ENCODE measurements at places on chromosomes 5 and 9. TPM values are rescaled to one million over a fixed set of nuclear protein-coding genes. Genes with fewer than 3 reads are reported as not detected.

DNA sequence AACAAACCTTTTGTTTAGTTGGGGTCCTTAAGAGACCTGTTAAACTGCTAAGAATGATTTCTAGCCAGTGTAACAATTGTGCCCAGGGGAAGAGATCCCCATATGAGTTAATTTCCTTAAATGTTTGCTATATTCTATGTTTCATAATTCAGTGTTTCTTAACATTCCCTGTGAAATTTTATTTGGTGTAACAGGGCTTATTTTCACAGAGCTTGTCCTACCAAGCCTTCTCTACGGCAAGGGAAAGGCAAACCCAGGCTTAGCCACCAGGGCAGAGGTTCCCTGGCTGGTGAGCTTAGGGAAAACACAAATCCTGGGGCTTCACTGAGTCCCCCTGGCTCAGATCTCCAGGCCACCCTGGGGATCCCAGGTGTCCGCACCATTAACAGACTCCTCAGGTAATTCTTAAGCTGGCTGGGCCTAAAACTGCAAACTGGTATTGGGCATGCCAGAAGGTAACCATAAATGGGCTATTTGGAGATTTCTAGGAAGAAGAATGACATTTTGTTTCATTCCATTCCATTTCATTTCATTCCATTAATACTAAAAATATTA, 17.0 kb upstream of the LCP2 start:
- DNase-seq = no peak

DNA sequence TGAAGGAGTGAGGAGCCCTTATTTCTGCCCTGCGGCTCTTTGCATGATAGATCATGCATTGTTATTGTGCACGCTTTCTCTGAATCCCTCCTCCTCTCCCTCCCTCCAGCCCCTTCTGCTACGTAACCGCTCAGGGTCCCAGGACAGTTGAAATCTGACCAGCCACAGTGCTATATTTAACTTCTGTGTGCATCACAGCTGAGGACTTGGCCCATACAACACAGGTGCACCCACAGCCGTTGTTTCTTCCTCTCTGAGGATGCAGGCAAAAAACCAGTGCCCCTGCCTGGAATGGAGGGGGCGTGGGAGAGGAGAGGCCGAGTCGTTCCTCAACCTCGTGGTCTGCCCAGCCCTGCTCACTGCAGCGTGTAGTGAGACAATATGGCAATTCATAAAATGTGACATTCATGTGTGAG, 335.6 kb upstream of the CLINT1 start:
- DNase-seq = no peak

DNA sequence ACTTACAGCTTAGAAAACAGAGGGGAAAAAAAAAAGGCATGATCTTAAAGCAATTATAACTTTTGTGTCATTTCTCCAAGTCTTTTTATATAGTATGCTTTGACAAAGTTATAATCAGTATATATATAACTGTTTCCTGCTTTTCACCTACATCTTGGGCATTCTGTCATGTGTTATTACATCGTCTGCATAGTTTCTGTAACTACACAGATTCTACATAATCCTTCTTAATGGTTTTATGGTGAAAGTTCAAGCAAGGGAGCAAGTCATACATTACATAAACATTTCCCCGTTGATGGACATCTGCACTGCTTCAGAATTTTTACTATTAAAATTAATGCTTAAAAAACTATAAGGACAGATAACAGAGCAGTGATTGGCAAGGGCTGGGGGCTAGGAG, 12.1 kb downstream of the FEM1C start:
- DNase-seq = no peak

GRCh38 chr5:27062451-27062850, 24.1 kb upstream of the CDH9 start:
- DNase-seq = no peak

DNA sequence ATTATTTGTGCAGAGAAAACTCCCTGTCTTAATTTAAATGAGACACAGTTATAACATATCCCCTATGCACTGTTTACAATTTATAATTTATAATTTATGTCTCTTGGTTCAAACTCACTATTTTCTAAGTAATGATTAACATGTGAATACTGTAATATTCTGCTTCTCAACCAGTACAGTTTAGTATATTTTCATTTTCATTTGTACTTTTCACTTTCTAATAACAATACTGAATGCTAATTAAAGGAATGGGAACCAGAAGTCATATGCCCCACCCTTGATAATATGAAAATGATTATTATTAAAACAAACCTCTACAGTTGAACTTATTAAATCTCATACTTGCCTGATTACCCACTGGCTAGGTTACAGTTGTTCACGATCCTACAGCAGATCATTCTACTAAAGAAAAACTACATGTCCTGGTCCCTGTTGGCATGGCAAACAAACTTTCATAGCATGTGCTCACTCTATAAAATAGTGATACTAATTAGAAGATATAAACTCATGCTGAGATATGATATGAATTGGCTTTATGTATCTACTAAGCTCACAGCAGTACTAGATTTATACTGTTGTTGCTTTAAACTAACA, 66.4 kb downstream of the POU5F2 start:
- no peak for DNase-seq

- no peak for DNase-seq
Observed at GRCh38 chr5:159782197-159782994, 133.9 kb upstream of the ADRA1B start.

DNA sequence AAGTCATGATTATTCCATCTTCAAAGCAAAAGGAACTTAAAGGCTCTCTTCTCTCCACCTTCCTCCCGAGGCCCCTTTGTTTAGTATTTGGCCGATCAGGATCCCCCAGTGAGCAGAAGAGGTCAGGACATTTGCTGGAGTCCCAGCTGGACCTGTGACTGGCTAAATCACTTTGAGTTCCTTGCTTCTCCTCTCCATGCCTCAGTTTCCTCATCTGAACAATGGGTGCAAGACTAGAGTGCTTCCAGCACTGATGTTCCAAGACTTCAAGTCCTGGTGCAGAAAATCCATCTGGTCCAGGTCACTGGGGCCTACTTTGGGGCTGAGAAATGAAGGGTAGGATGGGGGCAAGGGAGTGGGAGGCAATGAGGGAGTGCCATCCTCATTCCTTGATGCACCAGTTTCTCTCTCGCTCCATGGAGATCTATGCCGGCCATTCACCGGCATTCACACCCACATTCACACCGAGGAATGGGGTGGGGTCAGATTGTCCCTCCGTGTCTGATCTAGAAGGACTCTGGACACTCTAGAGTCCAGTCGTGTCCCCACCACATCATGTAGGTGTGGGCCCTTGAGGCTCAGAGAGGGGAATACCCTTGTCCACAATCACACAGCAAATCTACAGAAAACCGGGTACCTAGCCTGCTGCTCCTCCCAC, 38.7 kb upstream of the IL17B start:
- DNase-seq = no peak

- DNase-seq = no peak
Observed at GRCh38 chr5:139925650-139926640, 117.2 kb downstream of the NRG2 start.

DNA sequence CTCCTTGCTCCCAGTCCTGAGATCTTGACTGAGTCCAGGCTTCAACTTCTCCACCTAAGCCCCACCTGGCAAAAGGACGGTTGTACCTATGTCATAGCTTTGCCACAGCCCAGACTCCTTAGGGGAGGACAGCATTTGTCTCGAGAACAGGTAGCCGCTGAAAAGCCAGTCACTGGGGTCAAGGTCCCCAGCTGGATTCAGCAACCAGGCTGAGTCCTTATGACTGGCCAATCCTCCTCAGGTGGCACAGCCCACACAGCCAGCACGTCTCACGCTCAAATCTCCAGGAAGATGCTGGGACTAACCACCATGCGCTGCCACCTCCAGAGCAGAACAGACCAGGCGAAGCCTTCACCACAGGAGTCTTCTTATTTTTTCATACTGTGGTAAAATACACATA, 27.9 kb upstream of the SMU1 start:
- DNase-seq = no peak

DNA sequence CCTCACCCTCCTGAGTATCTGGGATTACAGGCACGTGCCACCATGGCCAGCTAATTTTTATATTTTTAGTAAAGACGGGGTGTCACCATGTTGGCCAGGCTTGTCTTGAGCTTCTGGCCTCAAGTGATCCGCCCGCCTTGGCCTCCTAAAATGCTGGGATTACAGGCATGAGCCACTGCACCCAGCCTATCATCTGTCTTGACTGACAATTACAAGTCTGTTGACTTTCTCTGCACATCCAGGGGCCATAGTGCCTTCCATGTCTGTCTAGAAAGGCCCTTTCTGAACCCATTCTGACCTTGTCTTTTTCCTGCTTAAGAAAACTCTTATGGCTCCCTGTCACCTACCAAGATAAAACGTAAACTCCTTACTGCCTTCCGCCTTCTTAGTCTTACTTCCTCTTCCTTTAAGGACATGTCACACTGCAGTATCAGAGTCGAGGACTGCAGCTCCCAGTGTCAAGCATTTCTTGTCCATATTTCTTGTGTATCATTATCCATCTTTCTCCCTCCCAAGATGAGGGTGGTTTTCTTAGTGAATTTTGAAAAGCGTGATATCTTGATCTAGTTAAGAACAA, 49.9 kb upstream of the SHB start:
- no peak for DNase-seq

GRCh38 chr5:172213126-172213525, 19.2 kb downstream of the EFCAB9 start:
- DNase-seq = no peak

GRCh38 chr5:173410459-173411233, 82.4 kb upstream of the STC2 start:
- no peak for DNase-seq

GRCh38 chr9:79812507-79813257, 240.9 kb downstream of the TLE4 start:
- DNase-seq = no peak

DNA sequence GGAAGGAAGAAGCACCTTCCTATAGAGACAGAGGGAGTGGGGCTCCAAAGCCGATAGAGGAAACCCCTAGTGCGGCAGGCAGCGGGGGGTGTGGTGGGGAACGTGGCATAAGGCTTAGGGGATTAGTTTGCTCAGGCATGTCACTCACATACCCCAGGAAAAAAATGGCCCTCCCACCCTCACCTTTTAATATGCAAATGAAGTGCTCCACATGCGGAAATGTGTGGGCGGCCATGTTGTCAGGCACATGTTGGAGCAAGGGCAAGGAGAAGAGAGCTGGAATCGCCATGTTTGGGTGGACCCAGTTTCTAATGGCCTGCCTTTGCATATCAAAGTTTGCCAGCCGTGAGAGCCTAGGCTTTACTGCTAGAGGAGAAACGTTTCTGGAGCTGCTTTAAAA, 758.8 kb downstream of the NR2F1-AS1 start:
- no peak for DNase-seq

- DNase-seq = no peak
Observed at GRCh38 chr5:136023958-136024541, 4.7 kb upstream of the TGFBI start.

DNA sequence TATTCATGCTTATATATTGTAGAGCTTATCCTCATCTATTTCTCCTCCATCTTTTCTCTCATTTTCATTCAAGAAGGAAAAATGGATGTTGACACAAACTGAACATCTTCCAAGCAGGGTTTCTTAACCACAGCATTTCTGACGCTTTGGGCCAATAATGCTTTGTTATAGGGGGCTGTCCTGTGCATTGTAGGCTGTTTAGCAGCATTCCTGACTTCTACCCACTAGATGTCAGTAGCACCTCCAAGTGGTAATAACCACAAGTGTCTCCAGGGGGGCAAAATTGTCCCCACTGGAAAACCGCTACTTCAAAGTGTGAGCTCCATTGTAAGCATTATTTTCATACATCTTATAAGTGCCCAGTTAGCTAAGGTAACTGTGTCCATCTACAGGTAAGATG, 2.6 kb upstream of the TXNDC8 start:
- DNase-seq = no peak

- DNase-seq = no peak
Observed at GRCh38 chr5:14041528-14042192, 97.2 kb upstream of the DNAH5 start.

GRCh38 chr9:124279531-124280175, 21.9 kb downstream of the NEK6 start:
- no peak for DNase-seq

- DNase-seq = no peak
Observed at GRCh38 chr5:143168171-143168741, 235.2 kb downstream of the NR3C1 start.

DNA sequence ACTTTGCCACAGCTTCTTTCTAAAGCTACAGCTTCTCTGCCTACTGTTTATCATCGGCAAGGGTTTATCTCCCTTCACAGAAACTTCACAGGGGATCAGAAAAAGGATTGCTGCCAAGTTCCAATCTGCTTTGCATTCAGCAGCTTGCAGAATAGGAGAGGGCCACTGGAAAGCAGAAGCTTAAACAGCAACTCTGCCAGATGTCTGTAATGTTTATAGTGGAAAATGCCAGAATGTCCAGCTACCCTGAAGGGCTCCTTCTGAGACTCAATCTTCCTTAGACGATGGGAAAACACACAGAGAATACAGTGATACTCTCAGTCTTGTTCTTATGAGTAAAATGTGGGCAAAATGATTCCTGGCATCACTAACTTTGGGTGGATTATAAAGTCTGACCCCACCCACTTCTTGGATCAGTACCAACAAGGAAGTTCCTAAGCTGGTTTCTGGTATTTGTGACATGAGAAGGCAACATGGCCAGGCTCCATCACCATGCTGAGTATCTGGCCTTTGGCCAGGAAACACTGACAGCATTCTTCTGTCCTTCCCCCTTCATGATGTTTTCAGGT, 19.0 kb downstream of the STOM start:
- no peak for DNase-seq

The PTGES gene
- not detected for total RNA-seq

The ADGRD2 gene
- not detected for total RNA-seq

The SLC1A3 gene
- total RNA-seq = 22.0 TPM

The HSDL2 gene
- 106 TPM for total RNA-seq

The SOX30 gene
- not detected for total RNA-seq

The TSSK1B gene
- total RNA-seq = not detected

The CCDC192 gene
- not detected for total RNA-seq

The FIBCD1 gene
- not detected for total RNA-seq

The IFNA2 gene
- not detected for total RNA-seq

The TLX3 gene
- total RNA-seq = not detected

The PCDHGA10 gene
- total RNA-seq = 1.1 TPM

The TRIM7 gene
- total RNA-seq = 27.9 TPM

The CMYA5 gene
- total RNA-seq = 3,178 TPM

The FOXD4L3 gene
- total RNA-seq = not detected

The STARD4 gene
- total RNA-seq = 0.49 TPM
